ENCODE measurements at places on chromosomes 3 and 15. TPM values are rescaled to one million over a fixed set of nuclear protein-coding genes. Genes with fewer than 3 reads are reported as not detected.

The LRRK1 gene
- 0.82 TPM for total RNA-seq

The GPR62 gene
- 0.41 TPM for total RNA-seq

The GRK7 gene
- under 0.01 TPM for total RNA-seq

GRCh38 chr3:160893207-160893606 is 137.2 kb downstream of the PPM1L start:
- no peak for DNase-seq

DNA sequence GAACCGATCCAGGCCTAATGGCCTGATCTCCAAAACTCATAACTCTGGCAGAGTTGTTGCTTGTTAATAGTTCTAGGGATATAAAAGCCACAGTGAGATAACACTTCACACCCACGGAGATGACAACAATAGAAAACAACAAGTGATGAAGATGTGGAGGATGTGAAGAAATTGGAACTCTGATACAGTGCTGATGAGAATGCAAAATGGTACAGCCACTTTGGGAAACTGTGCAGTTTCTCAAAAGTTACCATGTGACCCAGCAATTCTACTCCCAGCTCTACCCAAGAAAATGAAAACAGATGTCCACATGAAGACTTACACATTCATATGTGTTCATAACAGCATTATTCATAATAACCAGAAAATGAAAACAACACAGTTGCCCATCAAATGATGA is 3.8 kb downstream of the CMTM7 start:
- no peak for DNase-seq

- peak; percentile 37 for DNase-seq
Measured at GRCh38 chr3:156674911-156675829, 780 bp downstream of the TIPARP start.

The RASL12 gene
- total RNA-seq: 2.4 TPM

The MYL3 gene
- not detected for total RNA-seq

DNA sequence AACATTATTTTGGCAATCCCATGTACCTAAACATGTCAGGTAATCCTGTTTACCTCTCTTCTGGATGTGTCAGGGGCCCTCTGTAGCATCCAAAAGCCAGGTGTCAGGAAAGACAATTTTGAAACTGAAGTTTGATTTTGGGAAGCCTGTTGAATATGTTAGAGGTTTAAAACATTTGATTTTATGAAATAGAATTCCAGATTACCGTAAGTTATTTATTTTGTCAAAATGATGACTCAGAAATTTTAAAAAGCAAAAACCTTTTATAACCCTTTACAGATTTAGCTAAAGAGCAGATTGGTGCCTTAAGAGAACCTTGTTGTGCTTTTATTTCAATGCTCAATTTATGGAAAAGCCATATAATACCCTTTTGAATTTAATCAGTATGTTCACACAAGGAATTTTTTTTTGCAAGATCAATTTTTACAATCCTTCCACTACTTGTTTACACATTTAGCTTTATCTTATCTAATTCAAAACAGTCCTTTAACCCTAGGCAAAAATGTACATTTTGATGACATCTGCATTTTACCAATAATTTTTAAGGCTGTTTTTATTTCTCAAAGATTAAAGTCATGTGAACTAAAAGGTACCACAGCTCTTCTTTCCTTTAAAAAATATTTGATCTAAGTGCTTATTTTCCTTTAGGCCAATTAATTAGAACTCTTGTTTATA is 10.0 kb downstream of the KIF15 start:
- no peak for DNase-seq

The SNX33 gene
- total RNA-seq: 1.2 TPM

- DNase-seq: no peak
Measured at GRCh38 chr3:7695049-7695448, 806.6 kb upstream of the LMCD1 start.

- no peak for DNase-seq
Measured at GRCh38 chr15:70039917-70040316, 57.8 kb downstream of the TLE3 start.

DNA sequence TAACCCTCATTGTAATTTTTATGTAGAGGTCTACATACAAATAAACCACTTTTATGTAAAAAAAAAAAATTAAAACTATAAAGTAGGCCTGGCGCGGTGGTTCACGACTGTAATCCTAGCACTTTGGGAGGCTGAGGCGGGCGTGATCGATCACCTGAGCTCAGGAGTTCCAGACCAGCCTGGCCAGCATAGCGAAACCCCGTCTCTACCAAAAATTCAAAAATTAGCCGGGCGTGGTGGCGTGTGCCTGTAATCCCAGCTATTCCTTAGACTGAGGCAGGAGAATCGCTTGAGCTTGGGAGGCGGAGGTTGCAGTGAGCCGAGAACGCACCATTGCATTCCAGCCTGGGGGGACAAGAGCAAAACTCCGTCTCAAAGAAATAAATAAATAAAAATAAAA is 766 bp upstream of the SLC12A6 start:
- DNase-seq: no peak

The PLA1A gene
- 0.41 TPM for total RNA-seq

DNA sequence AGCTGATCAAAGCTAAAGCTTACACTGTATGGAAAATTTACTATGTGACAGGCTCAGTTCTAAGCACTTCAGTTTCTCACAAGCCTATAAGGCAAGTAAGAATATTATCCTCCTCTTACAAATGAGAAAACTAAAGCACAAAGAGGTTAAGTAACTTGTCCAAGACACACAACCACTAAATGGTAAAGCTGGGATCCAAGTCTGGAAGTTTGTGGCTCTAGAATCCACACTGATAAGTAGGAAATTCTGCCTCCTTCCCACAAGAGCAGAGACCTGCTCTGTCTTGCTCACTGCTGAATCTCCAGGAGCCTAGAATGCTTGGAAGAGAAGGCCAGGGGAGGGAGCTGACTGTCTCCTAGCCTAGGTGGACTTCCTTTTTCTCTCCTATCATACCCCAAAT is 60.6 kb downstream of the MAGI1 start:
- no peak for DNase-seq

The PRC1 gene
- total RNA-seq: 13.5 TPM

DNA sequence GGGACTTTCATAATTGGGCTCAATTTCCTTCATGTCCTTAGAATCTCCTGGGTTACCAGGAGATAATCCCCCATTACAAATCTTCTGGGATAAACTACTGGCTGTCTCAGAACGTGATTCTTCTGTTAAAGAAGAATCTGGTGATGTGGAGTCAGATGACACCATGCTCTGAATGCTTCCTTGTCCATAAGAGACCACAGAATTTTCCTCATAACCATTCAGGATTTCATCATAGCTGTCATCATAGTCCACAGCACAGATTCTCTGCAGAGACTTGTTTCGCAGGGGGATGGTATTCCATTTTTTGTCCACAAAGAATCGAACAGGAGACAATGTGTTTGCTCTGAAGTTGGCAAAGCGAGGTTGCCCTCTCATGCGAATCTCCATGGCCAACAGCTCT is 109.8 kb upstream of the TSPAN3 start:
- no peak for DNase-seq

The GNB4 gene
- total RNA-seq: 163 TPM

DNA sequence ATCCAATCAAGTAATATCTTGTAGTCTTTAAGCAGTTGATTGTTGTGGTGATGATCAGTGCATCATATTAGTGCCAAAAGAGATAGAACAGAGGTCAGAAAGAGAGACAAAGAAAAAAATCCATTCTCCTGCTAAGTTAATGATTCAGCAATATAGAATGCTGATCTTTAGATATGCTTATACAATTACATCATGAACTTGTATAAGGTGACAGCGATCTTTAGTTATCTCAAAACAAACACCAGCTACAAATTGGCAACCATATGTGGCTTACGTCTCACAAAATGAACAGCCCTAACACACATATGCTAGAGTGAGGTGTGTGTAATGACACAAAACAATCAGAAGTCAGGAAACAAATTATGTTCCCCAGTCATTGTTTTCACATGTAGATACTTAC is 12.5 kb downstream of the LSAMP start:
- DNase-seq: no peak

The ZNF80 gene
- not detected for total RNA-seq

- DNase-seq: no peak
Measured at GRCh38 chr3:20325563-20325962, 139.6 kb upstream of the SGO1 start.

The TM4SF18 gene
- 3.7 TPM for total RNA-seq

DNA sequence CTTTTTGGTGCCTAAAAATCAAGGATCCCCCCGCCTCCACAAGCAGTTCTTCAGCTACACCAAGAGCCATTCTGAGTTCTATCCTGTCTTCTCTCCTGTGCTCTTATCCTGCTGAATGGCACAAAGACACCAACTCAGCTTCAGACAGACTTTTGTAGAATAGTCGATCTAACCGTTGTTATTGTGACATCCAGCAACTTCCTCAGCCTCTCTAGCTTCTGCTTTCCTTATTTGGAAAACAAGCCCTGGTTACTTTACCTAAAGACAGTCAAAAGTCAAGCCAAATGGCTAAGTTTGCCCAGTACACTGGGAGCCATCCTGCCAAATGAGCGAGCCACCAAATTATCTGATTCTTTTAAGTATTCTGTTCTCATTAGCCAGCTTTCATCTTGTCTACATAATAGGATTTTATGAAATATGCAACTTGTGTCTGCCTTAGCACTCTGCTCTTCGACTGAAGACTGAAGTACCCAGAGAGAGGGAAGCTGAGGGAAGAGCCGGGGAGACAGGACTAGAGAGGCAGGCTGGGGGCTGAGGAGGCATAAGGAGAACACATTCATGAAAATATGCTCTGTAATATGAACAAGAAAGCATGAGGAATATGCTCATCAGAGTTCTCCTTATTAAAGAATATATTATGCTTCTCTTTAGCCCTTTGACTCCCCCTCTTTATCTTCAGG is 35.1 kb downstream of the LYZL4 start:
- DNase-seq: no peak

DNA sequence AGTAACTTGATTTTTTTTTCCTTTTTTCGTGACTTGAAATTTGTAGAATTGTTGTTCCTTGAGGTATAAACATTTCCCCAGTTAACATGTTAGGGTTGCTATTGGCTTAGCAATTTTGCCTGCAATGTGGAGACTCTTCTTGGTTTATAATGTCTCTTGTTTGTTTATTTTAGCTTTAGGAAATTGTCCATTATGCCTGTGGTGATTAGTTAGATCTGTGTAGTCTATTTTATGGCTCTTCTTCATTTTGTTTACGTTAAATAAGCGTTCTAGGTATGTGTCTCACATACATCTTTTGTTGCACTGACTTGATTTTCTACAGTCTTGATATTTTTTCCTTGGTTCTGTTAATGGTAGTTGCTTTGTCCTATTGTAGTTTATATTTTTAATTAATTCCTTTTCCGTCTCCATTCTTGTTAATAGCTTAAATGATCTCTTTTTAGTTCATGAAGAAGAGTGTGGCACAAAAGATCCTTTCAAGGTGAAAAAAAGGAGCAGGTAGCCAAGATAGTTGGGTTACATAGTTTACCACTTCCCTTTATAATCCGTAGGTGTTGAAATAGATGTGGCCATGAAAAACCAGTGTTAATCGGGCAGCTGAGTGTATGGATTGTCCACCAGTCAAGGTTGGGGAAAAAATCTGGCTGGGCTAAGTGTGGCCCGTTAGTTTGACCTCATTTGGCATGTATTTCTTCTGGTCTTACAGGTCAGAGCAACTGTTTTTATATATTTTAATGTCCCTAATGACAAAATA is 12.1 kb downstream of the IQGAP1 start:
- no peak for DNase-seq

GRCh38 chr3:175338775-175339535 is 479.8 kb downstream of the NAALADL2 start:
- no peak for DNase-seq

The HDC gene
- under 0.01 TPM for total RNA-seq

DNA sequence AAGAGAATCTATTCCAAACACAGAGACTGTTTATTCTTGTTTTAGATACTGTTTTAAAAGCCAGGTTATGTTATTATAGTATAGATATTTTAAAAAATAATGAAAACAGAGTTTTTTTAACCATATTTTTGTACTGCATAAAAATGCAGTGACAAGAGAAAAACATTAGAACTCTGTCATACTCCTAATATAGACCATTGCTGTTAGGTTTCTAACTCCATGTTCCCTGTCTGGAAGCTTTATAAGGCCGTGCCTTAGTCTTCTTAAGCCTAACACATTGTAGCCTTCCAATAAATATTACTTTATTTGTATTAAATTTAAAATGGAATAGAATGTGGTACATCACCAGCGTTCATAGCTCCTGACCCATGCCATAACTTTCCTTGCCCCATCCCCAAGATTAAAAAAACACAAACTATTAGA is 53.2 kb downstream of the MBNL1 start:
- no peak for DNase-seq

The CD96 gene
- total RNA-seq: not detected

The ZIC4 gene
- total RNA-seq: 2.4 TPM

GRCh38 chr3:142216321-142216720 is 9.1 kb downstream of the GK5 start:
- no peak for DNase-seq

GRCh38 chr3:23405081-23405480 is 202.0 kb downstream of the UBE2E2 start:
- DNase-seq: no peak

DNA sequence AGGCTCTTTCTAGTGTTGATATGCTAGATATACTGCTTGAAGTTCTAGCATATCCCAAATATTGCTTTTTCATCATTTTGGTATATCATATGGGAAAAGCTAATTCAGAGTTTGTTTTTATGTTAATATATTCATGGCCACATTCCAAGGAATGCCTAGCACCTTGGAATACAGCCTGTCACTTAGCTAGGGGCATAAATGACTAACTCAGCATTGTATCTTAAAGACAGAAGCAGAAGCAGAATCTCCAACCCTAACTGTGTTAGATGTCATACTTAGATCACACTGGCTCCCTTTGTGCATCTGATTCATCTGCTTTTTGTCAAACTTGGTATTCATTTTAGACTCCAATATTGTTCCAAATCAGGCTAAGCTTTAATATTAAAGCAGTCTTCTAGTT is 130.8 kb upstream of the TSPAN3 start:
- DNase-seq: no peak

The CYP1A2 gene
- not detected for total RNA-seq

The BCHE gene
- 13.9 TPM for total RNA-seq

- no peak for DNase-seq
Measured at GRCh38 chr3:54176106-54176505, 53.8 kb downstream of the CACNA2D3 start.

GRCh38 chr3:42172047-42172654 is 81.0 kb downstream of the TRAK1 start:
- DNase-seq: no peak

The STRIT1 gene
- total RNA-seq: 0.82 TPM

The GXYLT2 gene
- 2.4 TPM for total RNA-seq

DNA sequence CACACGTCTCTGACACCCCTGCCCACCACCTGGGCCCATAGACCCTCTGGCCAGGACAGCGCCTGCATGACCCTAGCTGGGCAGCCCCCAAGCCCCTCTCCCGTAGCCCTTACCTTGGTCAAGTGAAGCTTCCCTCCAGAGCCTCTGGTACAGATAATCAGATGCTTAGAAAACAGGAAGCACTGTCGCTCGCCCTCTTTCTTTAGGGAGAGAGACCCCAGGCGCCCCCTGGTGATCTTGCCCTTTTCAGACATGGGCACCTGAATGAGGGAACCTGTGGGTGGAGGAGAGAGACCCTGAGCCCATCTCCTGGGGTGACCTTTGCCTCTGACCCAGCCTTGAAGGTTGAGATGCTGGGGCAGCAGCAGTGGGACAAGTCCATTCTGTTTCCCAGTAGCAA is 65.4 kb downstream of the RASGRF1 start:
- DNase-seq: no peak

The GOLGA6L9 gene
- total RNA-seq: 4.1 TPM

- no peak for DNase-seq
Measured at GRCh38 chr15:41513506-41514227, at the start of gene LTK. TSS of gene LTK (minus strand) at chr15:41513827. CDS start at chr15:41513709, 118 bp downstream.

All from frontal cortex (tissue), 4 donors.